Kidney epithelial cell (primary cell): ENCODE measurements at places on chromosomes 2 and 18.

DNA sequence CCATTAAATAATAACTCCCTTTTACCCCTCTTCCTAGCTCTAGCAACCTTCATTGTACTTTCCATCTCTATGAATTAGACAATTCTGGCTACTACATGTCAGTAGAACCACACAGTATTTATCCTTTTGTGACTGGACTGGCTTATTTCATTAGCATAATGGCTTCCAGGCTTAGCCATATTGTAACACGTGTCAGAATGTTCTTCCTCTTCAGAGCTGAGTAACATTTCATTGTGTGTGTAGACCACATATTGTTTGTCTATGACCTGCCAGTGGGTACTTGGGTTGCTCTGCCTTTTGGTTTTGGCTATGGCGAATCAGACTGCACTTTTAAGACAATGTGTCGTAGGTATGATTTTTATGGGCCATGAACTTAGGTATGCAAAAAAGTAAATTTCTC lies 20.9 kb downstream of the TSN start:
- no peak for DNase-seq

DNA sequence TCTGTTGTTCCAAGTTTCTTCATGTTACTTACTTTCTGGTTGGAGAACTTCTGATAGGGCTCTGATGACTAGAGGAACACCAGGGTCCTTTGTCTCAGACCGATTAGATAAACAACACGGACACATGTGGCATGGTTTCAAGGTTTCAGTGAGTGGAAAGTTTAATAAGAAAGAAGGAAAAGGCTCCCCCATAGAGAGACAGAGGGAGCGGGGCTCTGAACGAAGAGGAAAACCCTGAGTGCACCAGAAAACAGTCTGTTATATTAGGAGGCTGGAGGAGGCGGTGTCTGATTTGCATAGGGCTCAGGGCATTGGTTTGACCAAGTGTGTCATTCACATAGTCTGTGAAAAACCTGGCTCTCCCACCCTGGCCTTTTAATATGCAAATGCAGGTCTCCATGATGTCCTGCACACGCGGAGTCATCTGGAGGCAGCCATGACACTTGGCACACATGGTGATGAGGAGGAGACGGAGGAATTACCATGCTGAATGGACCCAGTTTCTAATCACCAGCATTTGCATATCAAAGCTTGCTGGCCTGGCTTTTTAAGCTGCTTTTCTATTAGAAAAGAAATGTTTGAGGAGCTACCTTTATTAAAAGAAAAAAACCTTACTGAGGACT lies 94.2 kb downstream of the PTPN4 start:
- DNase-seq, result no peak

- DNase-seq, result no peak
Measured at GRCh38 chr2:233813236-233814055, 35.3 kb downstream of the MROH2A start.

DNA sequence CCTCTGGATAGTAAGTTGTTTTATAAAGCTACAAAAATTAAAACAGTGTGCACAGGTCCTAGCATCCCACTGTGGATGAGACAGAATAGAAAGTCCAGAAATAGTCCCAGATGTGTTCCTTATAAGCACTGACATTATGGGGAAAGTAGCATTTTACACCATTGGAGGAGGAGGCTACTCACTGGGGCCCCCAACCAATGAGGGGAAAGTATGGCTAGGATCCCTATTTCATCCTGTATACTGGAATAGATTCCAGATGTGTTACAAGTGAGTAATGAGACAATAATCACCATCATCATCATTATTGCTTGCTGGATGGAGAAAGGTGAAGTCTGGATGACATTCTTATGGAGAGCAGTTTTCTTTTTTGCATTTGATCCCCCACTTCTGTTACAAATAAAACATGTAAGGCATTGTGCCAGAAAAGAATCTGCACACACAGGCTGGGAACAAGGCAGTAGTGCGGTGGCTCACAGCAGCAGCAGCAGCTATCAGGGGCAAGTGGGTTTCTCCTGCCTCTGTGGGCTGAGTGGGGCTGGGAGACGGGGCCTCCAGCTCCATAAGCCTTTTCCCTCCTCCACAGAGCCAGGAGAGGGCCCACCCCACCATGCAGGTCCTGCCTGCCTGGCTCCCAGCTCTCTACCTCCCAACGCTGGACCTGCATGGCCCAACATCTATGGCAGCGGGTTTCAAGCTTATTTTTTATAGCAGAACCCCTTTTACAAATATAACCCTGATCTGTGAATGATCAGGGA lies 5.0 kb downstream of the ARID5A start:
- no peak for DNase-seq

DNA sequence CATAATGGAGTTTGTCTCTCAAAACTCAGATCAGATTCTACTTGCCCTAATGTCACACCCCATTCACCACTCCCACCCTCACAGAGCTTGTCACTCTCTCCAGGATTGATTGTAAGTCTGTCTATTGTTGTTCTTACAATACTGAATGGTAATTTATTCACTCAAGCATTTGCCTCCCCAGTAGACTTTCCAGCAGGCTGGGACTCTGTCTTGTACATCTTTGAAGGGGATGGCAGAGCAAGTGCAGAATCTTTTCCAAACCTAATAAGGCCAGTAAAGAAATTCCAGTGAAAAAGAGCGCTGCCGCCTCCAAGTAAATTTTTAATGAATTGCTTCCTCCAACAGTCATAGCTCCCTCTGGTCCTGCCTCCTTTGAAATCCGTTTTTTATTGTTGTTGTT lies 56.9 kb downstream of the RBM43 start:
- no peak for DNase-seq

DNA sequence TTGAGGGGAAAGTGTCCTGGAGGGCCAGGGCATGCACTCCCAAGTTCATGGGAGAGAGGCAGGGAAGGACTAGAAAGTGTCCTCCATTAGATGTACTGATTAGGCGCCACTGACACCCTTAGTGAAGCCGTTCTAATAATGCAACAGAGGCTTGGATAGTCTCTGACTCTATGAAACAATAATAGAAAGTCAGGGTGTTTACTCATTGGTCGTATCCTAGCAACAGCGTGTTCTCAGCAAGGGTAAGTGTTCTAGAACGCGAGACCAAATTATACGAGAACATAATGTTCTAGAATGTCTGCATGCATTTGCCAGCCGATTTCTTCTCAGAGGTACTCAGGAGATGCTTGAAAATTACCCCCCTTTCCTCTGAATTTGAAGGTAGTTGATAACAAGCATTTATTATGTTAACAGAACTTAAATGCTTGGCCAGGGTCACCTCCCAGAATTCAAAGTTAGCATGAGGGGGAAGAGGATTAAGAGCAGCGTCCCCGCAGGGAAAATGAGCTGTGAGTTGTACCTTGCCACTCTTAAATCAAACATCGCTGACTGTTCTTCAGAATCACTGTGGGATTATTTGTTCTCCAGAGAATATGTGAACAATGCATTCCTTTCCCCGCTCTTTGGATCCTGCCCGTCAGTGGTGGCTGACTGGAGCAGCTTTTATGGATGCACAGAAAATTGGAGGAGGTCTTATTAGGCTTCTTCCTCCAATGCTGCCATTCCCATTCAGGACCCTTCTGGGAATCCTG lies 33.7 kb upstream of the PDIA6 start:
- DNase-seq, result no peak

- no peak for DNase-seq
Measured at GRCh38 chr18:24246143-24246542, 107.3 kb downstream of the CABYR start.

GRCh38 chr2:17822445-17823117 lies 6.3 kb downstream of the MSGN1 start:
- no peak for DNase-seq

DNA sequence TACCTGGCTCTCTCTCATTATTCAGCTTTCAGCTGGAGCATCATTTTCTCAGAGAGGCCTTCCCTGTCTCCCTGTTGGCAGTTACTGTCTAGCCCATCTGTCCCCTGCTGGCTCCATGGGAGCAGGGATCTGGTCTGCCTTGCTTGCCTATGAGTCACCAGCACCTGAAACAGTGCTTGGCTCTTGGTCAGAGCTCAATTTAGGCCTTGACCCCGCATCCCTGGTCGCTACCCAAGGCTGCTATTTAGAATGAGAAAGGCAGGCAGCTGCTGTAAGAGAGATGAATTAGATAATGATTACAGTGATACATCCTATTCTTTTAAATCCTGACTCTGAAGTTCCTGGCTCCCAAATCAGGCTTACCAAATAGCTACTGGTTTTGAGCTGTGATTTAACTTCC lies 32.9 kb downstream of the KCNE4 start:
- DNase-seq, result no peak

- DNase-seq, result peak; percentile 23
Measured at GRCh38 chr2:170455617-170456426, 259.3 kb upstream of the SP5 start.

GRCh38 chr2:9980520-9980919 lies 29.0 kb downstream of the GRHL1 start:
- no peak for DNase-seq

DNA sequence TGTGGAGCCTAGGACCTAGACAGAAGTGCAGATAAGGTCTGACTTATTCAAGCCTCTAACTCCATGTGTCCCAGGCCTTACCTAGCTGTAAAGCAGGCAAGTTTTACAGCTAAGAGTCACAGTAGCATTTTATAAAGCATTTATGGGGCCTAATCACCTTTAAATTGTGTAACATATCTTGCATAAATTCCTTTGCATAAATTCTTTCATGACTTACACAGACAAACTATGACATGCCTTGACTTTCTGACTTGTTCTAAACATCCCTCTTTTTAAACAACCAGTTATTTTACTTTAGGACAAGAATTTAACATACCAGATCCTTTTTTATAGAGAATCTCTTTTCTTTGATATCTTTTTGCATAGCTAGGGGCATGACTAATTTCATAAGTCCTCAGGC lies 1257.8 kb upstream of the NRXN1 start:
- no peak for DNase-seq
